ENCODE measurements at places on chromosomes 2 and 18.

GRCh38 chr18:40939656-40940515 lies 1015.1 kb upstream of the PIK3C3 start:
- DNase-seq: no peak

- DNase-seq: peak; percentile 63
Measured at GRCh38 chr2:56681659-56682396, 498.0 kb downstream of the CCDC85A start.

DNA sequence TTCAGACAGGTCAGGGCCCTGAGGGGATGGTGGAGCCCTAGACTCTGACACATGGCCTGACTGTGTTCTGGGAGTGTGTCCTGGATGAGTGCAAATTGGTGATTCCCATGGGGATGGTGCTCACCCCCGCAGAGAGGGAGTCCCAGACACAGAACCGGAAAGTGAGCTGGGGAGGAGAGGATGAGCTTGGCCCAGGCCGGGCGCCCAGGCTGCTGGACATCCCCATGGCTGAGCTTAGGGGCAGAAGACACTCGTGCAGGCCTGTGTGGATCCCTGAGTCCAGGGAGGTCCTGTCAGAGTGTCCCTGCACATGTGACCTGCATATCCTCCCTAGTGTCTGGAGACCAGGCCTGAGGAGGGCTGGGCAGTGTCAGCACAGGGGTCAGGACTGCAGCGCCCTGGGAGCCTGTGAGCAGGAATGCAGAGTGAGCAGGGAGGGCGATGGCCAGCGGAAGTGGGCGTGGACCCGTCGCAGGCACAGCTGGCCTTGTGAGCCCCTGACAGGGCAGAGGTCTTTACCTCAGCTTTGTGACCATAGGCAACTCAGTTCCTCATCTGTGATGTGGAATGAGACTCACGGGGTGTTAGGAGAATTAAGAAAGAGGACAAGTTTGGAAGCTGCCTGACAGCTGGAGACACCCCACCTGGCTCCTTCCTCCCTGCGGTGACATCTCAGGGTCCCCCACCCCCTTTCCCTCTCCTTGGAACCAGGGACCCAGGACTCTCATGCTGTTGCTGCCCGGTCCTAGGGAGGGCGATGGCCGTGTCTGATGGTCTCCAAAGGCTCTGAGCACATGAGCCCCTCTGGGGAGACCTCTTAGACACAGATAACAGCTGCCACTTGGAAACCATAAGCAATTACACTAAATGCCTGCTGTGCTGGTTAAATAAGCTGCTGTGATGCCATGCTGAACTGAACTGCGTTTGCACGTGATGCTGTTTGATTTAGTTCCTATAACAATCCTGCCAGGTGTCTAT lies 62.6 kb upstream of the HS6ST1 start:
- DNase-seq: peak; percentile 19

DNA sequence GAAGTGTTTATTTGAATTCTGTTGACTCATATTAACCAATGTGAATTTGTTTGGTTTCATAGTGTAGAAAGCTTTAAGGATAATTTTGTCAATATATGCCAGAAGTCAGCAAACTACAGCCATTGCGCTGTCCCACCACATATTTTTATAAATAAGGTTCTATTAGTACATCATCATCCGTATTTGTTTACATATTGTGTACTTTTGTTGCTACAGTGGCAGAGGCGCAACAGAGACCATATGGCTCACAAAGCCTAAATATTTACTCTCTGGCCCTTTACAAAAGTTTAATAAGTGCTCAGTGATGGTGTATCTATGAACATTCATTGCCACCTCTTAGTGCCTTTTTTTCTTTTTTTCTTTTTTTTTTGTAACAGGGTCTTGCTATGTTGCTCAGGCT lies 6.4 kb downstream of the ERLEC1 start:
- no peak for DNase-seq

DNA sequence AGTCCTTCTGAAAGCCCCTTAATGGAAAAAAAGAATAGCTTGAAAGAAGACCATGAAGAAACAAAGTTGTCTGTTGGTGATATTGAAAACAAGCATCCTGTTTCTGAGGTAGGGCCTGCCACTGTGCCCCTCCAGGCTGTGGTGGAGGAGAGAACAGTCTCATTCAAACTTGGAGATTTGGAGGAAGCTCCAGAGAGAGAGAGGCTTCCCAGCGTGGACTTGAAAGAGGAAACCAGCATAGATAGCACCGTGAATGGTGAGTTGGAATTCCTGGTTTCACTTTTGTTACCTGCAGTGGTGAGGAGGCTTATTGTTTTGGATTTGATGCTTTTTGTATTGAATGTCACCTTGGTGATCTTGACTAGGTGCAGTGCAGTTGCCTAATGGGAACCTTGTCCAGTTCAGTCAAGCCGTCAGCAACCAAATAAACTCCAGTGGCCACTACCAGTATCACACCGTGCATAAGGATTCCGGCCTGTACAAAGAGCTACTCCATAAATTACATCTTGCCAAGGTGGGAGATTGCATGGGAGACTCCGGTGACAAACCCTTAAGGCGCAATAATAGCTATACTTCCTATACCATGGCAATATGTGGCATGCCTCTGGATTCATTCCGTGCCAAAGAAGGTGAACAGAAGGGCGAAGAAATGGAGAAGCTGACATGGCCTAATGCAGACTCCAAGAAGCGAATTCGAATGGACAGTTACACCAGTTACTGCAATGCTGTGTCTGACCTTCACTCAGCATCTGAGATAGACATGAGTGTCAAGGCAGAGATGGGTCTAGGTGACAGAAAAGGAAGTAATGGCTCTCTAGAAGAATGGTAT lies 13.3 kb downstream of the SLC20A1 start:
- no peak for DNase-seq

DNA sequence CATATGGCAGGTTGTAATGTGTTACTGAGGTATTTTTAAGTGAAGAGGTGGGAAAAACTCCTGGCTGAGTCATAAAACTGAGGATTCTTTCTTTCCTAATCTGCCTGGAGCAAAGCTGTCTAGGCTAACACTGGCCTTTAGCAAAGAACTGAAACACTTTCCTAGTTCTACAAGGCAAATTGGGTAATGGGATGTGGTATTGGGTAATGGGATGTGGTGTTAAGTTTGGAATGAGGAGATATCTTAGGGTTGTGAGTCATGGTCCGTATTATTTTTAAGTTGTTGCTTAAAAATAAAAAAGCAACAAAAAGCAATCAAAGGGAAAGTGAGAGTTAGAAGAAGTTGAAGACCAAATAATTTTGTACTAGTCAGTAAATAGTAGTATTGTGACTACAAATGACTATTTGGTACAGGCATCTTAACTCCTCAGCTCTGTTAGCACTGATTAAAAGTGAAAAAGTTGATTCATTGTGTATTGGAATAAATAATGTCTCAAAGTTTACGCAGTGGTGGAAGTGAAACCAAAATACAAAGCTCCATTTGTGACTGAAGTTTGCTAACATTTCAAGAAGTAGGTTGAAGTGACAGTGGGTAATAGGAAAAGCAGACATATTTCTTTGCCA lies 216.8 kb downstream of the CAMKMT start:
- DNase-seq: peak; percentile 91

GRCh38 chr2:61436092-61436491 lies 34.8 kb downstream of the USP34 start:
- no peak for DNase-seq

DNA sequence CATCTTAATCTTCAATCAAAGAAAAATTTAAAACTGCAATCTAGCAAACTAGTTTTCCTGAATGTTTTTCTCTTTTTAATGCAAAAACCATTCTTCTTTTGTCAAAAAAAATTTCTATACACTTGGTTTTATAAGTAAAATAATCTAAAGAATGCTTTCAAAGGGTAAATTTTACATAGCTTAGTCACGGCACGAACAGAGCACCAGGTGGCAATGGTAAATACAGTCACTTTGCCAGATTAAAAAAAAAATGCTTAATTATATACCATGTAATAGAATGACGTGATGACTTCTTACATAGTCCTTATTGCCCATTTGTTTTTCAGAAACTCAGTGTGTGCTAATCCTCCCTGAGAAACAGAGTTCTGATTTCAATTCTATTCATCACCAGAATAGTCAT lies 10.4 kb downstream of the FEZ2 start:
- DNase-seq: no peak

DNA sequence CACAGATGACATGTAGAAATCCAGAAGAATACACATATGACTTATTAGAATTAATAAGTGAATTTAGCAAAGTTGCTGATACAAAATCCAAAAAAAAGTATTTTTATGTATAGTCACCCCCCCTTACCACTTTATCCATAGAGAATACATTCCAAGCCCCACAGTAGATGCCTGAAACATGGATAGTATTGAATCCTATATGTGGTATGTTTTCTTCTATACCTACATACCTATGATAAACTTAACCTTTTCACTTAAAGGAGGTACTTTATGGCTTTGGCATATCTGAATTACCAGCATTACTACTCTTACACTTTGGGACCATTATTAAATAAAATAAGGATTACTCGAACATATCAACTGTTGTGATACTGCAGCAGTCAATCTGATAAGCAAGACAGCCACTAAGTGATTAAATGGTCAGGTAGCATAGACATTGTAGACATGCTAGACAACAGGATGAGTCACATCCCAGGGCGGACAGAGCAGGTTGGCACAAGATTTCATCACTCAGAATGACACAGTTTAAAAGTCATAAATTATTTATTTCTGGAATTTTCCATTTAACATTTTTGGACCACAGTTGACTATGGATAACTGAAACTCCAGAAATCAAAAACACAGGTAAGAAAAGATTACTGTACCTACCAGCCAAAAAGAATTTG lies 208.2 kb upstream of the CHAC2 start:
- no peak for DNase-seq

Measured in fibroblast of pulmonary artery (primary cell).